ENCODE measurements at places on chromosomes 2 and 18. TPM values are rescaled to one million over a fixed set of nuclear protein-coding genes. Genes with fewer than 3 reads are reported as not detected.

Gene MAB21L4
- 9.8 TPM for total RNA-seq

Gene LRATD1
- 151 TPM for total RNA-seq

DNA sequence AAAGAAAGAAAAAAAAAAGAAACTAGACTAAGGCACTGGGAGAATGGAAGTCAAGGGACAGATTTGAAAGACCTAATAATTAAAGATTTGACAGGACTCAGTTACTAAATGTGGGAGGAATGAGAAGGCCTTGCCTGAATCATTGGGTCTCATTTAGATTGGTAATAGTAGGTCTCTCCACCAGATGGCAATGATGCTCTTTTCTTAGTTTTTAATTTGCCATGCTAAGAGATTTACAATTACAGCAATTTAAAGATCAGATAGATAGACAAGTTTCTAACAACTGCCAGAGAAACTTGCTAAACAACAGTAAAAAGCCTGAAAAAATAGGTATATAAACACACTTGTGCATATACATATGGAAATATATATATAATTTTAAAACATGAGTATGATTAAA lies 153.0 kb downstream of the TMEM247 start:
- no peak for DNase-seq

- no peak for DNase-seq
Measured at GRCh38 chr2:99867770-99868169, 274.6 kb downstream of the AFF3 start.

DNA sequence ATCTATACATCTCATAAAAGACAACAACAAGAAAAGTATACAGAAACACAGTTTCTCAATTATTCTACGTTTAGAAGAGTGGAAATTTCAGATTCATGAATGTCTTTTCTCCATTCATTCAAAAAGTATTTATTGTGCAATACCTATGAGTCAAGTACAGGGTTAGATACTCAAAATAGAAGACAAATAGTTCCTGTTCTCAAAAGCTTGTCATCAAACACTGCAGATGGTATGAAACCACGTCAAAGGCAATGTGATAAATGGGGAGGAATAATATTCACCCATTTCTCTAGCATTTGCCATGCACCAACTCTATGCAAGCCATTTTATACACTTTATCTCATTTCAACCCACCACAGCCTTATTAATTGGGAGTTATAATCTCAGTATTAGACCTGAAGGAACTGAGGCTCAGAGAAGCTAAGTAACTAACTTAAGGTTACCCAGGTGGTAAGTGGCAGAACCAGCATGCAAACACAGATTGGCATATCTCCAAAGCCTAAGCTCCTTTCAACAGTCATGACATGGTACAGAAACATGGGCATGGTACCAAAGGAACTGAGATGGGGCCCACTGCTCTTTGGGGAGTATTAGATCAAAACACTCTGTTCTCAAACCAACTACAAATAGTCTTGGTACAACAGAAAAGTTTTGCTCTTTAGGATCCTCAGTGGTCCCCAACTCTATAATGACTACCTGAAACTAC lies 67.2 kb upstream of the NPAS2 start:
- DNase-seq = no peak

Gene AMER3
- 0.27 TPM for total RNA-seq

Gene SPEG
- total RNA-seq = 26.5 TPM

Gene TOGARAM2
- not detected for total RNA-seq

DNA sequence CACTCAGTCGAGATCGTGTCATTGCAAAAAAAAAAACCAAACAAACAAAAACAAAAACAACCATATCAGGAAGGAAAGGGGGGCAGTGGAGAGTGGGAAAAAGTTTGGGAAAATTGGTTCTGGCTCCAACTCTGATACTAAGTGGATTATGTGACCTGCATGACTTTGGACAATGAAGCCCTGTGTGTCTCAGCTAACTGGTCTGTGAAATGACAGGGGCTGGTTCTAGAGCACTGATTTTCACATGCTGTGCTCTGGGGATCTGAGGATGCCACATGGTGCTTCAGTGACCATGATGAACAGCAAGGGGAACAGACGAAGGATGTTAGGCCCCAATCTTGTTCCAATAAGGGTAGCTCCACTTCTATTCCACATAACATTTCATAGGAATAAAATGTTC lies 157.4 kb upstream of the DNMT3A start:
- DNase-seq = no peak

- no peak for DNase-seq
Measured at GRCh38 chr2:134244587-134244986, 9.3 kb upstream of the MGAT5 start.

DNA sequence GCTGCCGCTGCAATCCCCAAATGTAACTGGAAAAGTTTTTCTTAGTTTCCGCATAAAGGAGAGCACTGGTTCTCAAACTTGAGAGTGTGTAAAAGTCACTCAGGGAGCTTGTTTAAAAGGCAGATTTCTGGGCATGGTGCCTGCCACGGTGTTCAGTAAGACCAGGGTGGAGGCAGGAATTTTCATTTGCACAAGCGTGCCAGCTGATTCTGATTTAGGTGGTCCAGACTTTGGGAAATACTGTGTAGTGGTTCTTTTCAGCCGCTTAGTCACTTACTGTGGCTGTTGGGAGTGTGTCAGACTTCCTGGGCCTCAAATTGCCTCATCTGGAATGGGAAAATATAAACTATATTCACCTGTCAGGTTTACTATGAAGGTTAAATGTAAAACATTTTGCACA lies 788 bp downstream of the ARMC9 start:
- no peak for DNase-seq

Gene RFX8
- not detected for total RNA-seq

DNA sequence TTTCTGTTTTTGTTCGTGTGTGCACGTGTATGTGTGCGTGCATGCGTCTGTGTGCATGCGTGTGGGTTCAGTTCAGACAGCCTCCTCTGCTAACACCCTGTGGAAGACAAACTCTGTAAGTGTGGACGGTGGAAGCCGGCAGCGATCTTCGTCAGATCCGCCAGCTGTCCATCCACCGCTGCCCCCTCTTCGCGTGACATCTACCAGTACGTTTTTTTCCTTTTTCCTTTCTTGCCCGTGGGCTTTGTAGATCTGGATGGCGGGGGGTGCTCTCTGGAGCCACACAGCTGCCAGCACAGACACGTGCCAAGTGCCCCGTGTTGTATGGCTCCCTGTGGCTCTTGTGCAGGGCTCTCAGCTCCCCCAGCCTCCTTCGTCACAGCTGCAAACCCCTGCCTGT lies 32.3 kb downstream of the ITGB1BP1 start:
- no peak for DNase-seq

DNA sequence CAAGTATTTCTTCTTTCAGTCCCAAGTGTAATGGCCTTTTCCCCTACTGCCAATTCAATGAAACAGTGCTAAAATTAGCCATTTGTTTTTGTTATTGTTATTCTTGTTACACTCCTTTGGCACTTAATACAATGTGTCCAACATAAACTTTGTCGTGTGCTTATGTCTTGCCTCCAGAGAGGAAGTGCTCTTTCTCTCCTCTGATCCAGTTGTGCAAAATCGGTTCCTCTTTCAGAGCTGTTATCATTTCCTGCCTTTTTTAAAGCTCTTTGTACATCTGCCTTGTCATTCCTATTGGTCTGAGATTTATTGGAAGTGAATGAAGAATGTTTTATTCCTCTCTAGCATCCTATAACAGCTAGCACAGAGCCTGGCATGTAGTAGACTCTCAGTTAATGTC lies 623.2 kb upstream of the ID2 start:
- DNase-seq = no peak

DNA sequence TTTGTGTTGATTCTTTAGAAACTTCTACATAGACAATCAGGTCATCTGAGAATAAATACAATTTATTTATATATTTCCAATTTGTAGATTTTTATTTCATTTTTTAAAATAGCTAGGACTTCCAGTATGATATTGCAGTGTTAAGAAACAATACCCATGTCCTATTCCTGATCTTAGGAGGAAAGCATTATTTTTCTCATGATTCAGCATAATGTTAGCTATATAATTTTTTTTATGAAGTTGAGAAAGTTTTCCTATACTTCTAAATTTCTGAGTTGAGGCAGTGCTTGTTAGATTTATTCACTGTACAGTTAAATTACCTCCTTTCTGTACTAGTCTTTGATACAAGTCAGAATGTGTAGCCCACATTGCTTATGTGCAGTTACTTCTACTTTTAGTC lies 595.7 kb upstream of the HS6ST1 start:
- DNase-seq = no peak

Gene ALLC
- not detected for total RNA-seq

DNA sequence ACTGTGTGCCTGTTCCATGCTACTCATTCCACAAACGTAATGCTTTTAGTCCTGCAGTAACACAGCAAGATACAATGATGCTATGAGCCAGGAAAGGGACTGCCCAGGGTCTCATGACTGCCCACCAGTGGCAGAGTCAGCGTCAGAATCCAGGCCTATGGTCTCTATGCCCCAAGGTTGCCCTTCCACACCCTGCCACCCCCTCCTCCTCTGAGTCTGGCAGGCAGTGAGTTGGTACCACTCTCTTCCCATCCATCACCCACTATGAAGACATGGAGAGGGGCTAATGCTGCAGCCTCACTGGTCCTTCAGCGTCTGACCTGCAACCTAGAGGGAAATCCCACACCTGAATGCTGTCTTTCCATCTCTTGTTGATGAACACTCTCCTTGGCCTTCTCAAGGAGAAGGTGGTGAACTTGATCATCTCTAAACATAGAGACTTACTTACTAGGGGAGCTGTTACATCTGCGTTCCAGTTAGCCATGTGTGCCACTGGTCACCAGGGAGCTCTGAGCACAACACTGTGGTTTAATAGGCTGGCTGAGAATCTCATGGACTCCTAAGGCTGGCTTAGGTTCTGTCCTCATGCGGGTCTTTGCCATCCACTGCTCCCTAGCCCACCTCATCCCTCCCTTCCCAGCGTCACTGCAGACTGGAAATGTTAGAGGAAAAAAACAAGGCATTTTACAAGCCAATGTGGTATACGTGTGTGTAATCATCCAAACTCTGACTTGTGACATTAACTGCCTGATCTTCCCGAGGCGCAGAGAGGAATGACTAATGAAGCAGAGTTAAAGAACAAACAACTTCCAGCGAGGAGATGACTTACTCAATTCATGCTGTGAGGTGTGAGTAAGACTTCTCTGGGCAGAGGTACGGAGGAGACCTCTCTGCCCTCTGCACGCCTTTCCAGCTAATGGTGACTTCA lies 28.8 kb downstream of the STEAP3 start:
- DNase-seq = no peak

DNA sequence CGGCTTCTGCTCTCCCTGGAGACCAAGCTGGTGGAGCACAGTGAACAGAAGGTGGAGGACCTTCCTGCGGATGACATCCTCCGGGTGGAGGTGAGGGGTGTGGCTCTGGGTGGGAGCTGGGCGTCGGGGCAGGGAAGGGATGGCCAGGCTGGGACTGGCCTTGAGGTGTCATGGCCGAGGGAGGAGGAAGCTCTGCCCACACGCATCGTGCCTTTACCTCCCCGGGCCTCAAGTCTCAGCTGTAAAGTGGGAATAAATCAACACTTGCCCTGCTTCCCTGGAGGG lies 98.2 kb downstream of the DYSF start:
- no peak for DNase-seq

DNA sequence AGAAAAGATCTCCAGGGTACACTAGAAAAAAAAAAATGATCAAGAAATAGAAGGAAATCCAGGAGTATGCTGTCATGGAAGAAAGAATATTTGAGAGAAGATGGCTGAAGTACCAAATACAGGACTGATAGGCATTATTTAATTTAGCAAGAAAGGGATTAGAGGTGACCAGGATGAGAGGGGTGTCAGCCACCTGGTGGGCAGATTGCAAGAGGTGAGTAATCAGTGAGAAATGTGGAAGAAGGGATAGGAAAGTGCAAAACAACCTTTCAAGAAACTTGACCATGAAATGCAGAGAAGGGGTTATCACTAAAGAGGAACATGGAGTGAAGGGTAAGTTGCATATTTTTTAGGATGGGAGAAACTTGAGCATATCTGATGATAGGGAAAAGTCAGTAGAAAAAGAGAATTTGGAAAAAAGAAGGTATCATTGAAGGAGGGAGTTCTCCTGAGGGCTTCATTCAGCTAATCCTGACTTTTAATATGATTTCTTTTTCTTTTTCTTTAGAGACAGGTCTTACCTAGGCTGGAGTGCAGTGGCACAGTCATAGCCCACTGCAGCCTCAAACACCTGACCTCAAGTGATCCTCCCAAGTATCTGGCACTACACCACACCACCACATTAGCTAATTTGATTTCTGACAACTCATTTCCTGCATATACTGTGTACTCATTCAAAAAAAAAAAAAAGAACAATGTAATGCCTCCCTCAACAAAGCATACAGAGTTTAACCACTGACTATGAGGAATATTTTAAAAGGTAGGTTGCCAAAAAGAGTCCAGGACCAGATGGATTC lies 101.3 kb downstream of the LRP2 start:
- DNase-seq = no peak

- DNase-seq = no peak
Measured at GRCh38 chr2:156164091-156164720, 168.3 kb downstream of the NR4A2 start.

Gene ZNF396
- 3.3 TPM for total RNA-seq

Gene EVA1A
- total RNA-seq = not detected

- no peak for DNase-seq
Measured at GRCh38 chr18:74652392-74652988, 54.8 kb downstream of the ZNF407 start.

- DNase-seq = no peak
Measured at GRCh38 chr2:200662727-200663126, 76.9 kb downstream of the AOX1 start.

GRCh38 chr2:147521936-147522335 lies 322.9 kb upstream of the ACVR2A start:
- no peak for DNase-seq

Gene PRSS56
- total RNA-seq = not detected

- DNase-seq = no peak
Measured at GRCh38 chr2:103445347-103445746, 683.5 kb downstream of the TMEM182 start.

DNA sequence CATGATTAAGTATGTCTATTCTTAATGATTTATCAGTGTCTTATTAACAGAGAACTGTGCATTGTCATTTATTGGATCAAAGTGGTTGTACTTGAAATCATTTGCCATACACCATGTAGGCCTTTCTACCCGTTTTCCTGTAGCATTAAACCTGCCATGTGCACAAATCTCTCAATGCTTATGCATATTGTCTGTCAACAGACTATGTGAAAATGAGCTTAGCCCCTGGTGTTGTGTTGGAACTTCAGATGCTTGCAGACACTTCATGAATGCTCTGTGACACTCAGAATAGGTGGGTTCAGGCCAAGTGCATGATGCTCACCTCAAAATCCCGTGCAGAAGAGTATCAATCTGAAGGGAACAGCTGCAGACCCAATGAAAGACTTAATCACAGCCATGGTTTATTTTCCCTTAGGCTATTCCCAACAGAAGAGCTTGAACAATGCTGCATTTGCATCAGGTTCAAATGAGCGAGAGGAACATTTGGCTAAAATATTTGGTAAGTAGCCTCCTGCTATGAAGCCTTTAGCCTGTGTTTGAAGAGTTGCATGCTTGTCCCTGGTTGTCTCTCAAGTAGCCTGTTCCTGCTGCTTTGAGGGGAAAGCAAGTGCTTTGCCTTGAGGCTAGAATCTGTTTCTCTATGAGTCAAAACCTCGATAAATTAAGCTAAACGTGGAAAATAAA lies 6.1 kb downstream of the C2orf92 start:
- no peak for DNase-seq

GRCh38 chr2:35887146-35887545 lies 468.4 kb upstream of the CRIM1 start:
- DNase-seq = no peak

Measured in transverse colon (tissue), 4 donors.